NCI-H69 (cell line): ENCODE measurements at places on chromosomes 16 and 17.

- DNase-seq: peak; percentile 8
These were observed 65.9 kb downstream of the CEP95 start for GRCh38 chr17:64572682-64573154.

DNA sequence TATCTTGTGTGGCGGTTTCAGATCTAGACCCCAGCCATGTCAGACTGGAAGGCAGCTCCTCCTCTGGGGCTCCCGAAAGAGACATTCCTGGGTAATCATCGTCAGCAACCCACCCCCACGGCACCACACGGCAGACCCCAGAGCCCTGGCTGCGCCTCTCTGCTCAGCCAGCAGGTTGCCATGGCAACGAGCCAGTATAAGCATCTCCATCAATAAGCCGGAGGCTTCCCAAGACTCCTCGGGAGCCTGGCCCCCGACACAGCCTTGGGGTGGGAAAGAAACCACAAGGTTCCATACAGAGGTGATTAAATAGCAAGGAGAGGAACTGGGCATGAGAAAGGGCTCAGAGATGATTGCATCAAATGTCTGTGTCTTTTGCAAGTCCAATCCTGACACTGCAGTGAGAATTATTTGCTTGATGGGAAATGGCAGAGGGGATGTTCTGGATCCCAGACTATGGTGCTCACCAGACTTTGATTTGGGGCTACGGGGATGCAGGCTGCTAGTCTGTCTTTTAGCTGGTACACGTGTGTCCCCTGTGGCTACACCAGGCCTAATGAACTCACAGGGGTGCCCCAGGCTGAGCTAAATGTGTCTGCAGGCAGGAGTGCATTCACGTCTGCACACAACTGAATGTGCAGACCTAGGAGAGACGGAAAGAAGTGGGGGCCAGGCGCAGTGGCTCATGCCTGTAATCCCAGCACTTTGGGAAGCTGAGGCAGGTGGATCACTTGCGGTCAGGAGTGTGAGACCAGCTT is 320.5 kb upstream of the TNRC6C start:
- peak; percentile 21 for DNase-seq

- no peak for DNase-seq
These were observed 16.7 kb upstream of the TOM1L1 start for GRCh38 chr17:54883939-54884338.

DNA sequence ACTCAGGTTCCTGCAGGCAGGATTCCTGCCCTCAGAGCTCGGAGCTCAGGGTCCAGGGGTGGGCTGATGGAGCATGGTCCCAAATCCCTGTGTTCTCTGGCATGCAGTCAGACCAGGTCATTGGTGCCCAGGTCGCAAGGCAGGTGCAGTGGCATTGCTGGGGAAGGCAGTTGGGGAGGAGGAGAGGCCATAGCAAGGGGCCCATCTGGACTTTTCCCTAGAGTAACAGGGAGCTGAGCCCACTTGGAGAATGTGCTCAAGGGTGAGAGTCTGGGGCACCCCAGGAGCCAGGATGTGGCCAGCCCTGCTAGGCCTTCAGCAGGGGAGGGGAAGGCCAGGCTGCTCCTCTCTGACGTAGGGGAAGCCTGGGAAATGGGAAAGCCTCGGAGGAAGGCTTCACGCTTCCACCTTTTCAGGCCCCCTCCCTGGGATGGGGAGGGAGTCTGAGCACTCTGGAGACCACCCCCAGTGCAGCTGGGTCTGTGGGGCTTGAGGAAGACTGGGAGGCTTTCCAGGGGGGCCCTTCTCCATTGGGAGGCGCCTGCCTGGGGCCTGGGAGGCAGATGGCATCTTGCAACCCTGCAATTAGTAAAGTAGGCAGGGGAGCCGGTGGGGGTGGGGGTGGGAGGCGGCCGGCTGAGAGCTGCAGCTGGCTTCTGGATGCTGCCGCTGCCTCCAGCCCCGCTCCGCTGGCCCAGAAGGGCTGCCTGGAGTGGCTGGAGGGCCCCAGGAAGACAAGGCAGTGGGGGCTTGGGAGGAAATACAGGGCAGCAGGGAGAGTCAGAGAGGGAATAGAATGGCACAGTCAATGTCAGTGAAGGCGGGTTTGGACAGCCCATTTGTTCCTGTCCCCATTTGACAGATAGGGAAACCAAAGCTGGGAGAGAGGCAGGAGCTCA is 21.1 kb upstream of the DOK4 start:
- DNase-seq: peak; percentile 93

DNA sequence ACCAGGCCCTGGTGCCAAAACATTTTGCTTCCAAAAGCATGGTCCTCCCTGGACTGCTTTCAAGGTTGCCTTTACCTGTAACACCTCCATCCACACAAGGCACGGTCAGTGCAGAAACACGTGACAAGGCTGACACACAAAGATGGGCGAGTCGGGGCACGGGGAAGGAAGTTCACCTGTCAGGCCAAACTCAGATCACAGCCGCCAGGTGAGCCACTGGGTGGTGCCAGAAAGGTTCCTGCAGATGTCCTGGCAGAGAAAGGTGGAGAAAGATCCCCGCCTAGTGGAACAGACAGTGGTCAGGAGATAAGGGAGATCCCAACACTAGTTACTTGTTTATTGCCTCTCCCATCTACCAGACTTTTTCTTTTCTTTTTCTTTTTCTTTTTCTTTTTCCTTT is 155.3 kb downstream of the AIPL1 start:
- DNase-seq: peak; percentile 63

GRCh38 chr16:12089492-12090150 is 113.1 kb downstream of the SNX29 start:
- DNase-seq: no peak

DNA sequence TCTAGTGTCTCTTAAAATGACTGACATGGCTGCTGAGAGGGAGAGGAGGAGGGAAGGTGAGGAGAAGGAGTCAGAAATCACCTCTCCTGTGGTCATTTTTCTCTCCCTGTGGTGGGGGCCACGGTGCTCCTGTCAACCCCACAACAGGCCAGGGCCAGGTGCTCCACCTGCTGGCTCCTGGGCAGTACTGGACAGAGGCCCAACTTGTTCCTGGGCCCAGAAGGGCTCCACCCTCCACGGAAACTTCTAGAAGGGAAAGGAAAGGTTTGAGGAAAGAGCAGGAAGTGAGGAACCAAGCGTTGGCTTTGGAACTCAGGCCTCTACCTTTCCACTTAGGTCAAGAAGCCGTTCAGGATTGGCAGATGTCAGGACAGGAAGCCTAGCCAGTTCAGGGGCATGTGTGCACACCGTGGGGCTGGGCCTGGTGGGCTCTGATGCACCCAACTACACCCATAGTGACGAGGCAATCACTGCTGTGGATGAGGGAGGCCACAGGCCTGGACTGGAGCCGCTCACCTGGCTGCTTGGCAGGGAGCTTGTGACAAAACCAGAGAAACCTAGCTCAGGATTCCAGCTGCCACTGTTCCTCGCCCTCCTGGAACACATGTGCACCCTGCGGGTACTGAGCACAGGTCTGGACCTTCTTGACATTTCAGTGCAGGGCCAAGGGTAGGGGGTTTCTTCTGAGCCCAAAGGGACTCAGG is 36.1 kb downstream of the WNT3 start:
- peak; percentile 46 for DNase-seq

- peak; percentile 57 for DNase-seq
These were observed 17.2 kb downstream of the TMEM114 start for GRCh38 chr16:8572919-8573724.

GRCh38 chr17:28041844-28042656 is 427 bp upstream of the NLK start:
- peak; percentile 69 for DNase-seq

GRCh38 chr16:1559446-1559975 is 26.0 kb downstream of the TMEM204 start:
- DNase-seq: no peak

DNA sequence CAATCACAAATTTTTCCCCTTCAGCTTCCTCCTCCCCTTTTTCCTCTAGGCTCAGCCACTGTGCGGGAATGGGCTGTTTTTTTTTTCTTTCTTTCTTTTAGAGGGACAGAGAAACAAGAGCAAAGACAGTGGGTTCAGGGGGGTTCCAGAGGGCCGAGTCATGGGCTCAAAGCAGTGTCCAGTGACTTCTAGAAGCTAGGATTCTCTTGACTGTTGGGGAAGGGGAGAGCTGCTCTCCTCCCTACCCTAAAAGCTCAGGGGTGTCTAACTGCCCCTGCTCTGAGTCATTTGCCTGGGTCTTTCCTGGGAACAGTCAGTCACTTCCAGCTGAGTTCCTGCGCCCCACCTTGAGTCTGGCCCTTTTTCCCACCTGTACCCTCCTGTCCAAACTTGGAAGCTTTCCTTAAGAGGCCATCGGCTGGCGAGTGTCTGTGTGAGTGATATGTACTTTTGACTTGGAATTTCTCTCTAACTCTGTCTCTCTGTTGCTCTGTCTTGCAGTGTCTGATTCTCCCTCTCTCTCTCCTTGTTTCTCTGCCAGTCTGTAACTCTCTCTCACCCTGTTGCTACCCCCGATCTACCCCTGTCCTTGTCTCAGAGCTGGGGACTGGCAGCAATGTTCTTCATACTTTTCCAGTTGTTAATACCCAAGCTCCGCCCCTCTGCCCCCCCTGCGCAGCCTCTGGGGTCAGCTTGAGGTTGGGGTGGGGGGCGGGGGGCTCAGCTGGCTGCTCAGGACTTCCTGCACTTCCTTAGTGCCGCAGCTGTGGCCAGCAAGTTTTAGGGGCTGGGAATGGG is 2.4 kb downstream of the THRA start:
- DNase-seq: no peak

- DNase-seq: no peak
These were observed 74.3 kb downstream of the TIMM22 start for GRCh38 chr17:1071103-1071825.

DNA sequence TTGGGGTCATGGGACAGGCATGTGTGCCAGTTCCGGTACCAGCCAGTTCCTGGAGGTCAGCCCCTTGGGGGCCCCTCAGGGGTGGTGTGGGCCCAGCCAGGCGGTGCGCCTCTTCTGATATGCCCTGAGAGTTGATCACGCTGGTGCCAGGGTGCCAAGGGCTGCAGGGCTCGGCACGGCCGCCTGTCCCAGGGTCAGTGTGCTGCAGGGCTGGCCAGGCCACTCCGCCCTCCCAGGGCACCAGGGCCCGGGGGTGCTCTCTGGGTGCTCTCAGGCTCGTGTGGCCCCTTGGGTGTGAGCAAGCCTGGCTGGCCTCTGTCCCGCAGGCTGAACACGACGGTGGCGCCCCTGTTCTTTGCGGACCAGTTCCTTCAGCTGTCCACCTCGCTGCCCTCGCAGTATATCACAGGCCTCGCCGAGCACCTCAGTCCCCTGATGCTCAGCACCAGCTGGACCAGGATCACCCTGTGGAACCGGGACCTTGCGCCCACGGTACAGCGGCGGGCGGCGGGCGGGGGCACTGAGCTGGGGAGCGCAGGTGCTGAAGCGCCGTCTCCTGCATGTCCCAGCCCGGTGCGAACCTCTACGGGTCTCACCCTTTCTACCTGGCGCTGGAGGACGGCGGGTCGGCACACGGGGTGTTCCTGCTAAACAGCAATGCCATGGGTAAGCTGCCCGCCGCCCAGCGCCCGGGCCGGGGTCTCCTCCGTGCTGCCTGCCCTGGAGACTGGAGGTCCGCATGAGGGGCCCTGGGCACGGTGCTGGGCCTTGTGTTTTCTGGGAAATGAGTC is 6.0 kb downstream of the GAA start:
- DNase-seq: no peak

DNA sequence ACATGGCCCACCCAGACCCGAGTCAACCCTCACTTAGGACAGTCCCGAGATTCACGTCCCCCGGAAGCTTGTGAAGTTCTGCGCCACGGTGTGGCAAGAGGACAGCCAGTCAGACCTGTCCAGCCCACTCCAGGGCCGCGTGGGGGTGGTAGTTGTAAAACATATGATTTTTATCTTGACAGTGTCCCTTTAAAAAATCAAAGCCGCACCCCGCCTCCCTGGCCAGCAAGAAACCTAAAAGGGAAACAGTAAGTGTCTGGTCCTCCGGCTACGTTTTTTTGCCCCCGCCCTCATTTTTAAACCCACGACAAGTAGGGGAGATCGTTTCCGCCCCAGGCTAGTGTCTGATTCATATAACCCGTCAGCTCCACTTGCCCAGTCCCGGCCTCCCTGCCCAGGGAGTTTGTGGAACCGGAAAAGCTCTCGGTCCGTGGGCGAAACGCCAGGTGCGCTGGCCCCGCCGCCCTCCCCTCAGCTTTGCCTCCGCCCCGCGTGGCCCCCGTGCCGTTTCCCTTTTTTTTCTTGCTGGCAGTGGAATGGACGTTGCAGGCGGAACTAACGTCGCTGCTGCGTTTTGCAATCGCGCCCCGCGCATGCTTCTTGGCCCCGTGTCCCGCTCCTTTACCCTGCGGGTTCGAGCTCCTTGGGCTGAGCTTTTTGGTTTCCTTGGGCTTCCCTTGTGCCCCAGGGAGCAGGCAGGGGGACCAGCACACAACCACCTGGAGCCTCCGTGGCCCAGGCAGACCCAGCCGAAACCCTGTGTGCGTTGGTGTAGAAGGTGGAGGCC is 13.3 kb upstream of the NUDT16L1 start:
- peak; percentile 63 for DNase-seq

DNA sequence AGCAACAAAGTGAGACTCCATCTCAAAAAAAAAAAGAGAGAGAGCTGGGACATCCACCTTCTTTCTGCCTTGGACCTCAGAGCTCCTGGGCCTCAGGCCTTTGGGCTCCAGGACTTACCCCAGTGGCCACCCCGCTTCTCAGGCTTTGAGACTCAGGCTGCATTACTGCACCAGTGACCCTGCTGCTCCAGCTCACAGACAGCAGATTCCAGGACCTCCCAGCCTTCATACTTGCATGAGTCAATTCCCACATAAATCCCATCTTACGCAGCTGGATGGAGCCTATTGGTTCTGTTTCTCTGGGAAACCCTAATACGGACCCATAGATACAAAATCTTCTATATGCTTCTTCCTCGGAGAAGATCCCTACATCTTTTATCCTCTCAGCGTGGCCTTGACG is 2.1 kb upstream of the CEP295NL start:
- DNase-seq: no peak
